Choroid plexus epithelial cell (primary cell): ENCODE measurements at places on chromosomes 5 and 9.

DNA sequence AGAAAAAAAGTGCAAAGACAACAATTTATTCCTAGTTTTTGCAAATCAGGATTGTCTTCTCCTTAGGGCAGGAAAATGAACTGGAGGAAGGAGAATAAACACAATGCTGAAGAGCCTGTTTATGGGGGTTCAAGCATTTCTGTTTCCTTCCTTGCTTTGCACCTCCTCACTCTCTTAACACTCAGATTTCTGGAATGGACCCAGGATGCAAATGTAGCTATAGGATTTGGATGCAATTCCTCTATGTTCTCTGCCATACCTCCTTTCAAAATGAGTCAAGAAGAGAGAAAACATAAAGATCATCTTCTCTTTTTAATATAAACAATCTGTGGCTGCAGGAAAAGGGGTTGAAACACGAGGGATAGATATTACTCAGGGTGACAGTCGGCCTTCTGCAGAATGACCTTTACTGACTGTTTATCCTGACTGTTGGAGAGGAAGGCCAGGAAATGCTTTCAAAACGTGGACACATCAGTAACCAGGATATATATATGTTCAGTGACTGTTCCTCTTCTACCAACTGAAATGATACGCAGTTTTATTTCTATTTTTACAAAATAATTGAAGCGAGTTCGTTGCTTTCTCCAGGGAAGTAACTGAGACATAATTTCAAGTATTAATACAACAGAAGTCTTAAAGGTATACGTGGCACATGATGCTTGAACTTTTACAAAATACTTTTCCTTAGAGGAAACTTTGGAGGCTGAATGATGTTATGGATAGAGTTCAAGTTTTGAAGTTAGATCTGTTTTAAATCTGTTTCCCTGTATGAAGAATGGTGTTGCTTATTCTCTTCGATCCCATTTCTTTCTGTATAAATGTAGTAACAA is 44.4 kb downstream of the ACTBL2 start:
- DNase-seq: peak; percentile 56

GRCh38 chr5:34898258-34898895 is 16.9 kb downstream of the RAD1 start:
- peak; percentile 90 for DNase-seq

GRCh38 chr5:93519740-93520139 is 61.3 kb downstream of the NR2F1-AS1 start:
- DNase-seq: peak; percentile 31

- no peak for DNase-seq
These were observed 140.9 kb downstream of the PAM start for GRCh38 chr5:102895976-102896375.

GRCh38 chr9:22457448-22457847 is 10.8 kb downstream of the DMRTA1 start:
- no peak for DNase-seq

DNA sequence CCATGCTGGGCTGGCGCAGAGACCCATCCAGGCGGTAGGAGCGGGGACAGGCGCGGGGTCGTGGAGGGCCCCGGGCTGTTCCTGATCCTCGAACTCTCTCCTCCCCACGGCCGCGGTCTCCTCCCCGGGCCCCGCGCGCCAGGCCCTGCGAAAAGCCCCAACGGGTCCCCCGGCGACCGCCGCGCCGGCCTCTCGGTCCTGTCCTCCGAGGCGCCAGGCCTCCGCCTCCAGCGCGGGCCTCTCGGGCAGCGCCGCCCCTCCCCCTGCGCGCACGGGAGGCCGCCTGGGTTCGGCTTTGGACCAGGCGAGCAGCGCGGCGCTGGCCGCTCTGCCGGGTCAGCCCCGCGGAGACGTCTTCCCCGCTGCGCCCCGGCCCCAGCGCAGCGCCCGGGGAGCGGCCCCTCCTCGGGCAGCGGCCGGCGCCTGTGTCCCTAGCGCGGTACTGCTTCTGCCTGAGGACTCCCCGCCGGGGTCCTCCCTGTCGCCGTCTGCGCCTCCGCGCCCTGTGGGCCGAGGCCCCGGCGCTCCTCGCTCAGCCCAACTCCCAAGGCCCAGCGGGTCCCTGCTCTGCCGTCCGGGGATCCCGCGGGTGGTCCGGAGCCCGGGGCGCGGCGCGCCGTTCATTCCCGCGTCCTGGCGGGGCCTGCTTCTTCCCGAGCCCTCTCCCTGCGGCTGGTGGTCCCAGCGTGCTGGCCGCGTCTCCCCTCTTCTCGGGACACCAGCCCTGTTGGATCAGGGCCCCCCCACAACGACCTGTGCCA is 13.4 kb downstream of the COL23A1 start:
- no peak for DNase-seq
